ENCODE measurements at places on chromosomes 12 and 14. TPM values are rescaled to one million over a fixed set of nuclear protein-coding genes. Genes with fewer than 3 reads are reported as not detected.

DNA sequence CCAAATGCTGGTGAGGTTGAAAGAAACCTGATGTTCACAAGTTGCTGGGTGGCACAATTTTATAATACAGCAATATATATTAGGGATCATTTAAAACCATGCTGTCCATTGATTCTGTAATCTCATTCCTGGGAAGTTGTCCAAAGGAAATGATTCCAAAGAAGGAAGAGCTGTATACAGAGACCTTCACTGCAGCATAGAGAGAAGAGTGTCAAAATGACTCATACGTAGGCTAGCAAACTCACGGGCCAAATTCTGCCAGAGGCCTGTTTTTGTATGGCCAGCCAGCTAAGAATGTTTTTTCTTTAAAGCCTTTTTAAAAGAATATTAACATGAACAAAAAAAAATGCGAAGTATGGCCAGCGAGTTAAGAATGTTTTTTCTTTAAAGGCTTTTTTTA lies 69.2 kb upstream of the MED13L start:
- DNase-seq: no peak

DNA sequence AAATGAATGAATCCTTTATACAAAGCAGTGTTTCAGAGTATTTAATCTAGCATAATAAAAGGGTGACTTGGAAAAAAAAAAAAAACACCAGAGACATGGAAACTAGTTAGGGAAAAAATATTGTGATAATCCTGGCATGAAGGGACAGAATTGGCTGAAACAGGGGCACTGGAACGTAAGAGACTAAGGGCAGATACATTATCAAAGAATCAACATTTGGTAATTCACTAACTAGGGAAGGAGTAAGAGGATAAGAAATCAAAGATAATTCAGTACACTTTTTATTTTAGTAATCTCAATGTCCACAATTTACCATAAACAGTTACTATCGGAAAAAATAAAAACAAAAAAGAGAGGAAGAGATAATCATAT lies 18.2 kb downstream of the PYM1 start:
- DNase-seq: no peak

GRCh38 chr12:24950231-24950834 lies 1.4 kb upstream of the BCAT1 start:
- DNase-seq: no peak

- DNase-seq: no peak
Observed at GRCh38 chr12:40034156-40034555, 71.7 kb downstream of the SLC2A13 start.

- no peak for DNase-seq
Observed at GRCh38 chr14:35821564-35822411, 4.3 kb upstream of the BRMS1L start.

GRCh38 chr14:32426586-32427388 lies 97.7 kb downstream of the AKAP6 start:
- no peak for DNase-seq

CALCOCO1 gene
- polyA plus RNA-seq: 80.8 TPM

- DNase-seq: no peak
Observed at GRCh38 chr14:39365354-39365753, 66.9 kb downstream of the FBXO33 start.

- DNase-seq: no peak
Observed at GRCh38 chr12:49529414-49529813, 9.4 kb upstream of the KCNH3 start.

GLRX5 gene
- polyA plus RNA-seq: 48.6 TPM

GALNT9 gene
- 1.7 TPM for polyA plus RNA-seq

DNA sequence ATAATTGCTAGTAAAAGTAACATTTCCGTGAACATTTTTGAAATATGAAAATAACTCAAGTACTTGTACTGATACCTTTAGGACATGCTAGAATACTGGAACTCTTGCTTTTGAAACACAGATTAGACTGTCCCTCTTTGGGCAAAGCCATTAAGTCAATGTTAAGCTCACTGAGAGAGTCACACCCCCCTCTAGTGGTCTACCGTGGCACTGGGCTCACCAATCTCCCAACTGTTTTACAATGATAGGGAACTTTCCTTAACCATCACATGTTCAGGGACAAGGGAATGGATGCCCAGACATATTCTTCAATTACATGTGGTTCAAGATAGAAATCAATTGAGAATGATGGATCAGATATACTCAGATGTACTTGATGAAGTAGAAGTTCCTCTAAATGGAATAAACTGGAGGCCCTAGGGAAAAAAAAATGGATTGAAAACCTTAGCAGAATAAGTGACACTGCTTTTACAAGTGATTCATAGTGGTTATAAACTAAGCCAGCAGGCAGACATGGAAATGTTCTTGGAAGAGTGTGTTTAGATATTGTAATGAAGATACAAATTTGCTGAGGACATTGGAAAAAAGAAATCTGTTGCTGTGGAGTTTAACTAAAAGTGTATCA lies 17.8 kb downstream of the NANOG start:
- DNase-seq: peak; percentile 17

GRCh38 chr14:85534458-85535293 lies 4.7 kb downstream of the FLRT2 start:
- DNase-seq: no peak

PRR4 gene
- polyA plus RNA-seq: 4.1 TPM

GRCh38 chr12:104643819-104644669 lies 187.3 kb downstream of the CHST11 start:
- no peak for DNase-seq

DNA sequence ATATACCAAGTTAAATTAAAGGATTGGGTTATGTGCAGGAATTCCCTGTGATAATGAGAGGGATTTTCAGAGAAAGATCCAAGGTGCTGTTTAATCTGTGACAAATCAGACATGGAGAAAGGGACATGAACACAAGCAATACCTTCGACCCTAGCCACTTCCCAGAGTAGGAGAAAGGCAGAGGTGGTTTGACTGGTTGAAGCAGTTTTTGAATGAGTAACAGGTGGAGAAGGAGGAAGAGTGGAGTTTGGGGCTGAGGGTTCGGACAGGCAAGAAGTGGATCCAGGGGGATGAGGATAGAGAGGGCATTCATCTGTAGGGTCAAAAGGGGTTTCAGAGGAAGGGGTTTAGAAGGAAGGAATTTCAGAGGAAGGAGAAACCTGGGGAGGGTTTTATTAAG lies 27.4 kb upstream of the A2M start:
- no peak for DNase-seq

CNTN1 gene
- polyA plus RNA-seq: 17.3 TPM

- no peak for DNase-seq
Observed at GRCh38 chr12:99768758-99769157, 121.2 kb downstream of the GARIN6 start.

GRCh38 chr12:105409801-105410471 lies 79.4 kb downstream of the C12orf75 start:
- peak; percentile 32 for DNase-seq

- DNase-seq: peak; percentile 13
Observed at GRCh38 chr12:114480337-114481199, 74.6 kb upstream of the TBX5 start.

ACOT4 gene
- polyA plus RNA-seq: 0.29 TPM

RXYLT1 gene
- polyA plus RNA-seq: 17.5 TPM

RPGRIP1 gene
- polyA plus RNA-seq: 0.82 TPM

DNA sequence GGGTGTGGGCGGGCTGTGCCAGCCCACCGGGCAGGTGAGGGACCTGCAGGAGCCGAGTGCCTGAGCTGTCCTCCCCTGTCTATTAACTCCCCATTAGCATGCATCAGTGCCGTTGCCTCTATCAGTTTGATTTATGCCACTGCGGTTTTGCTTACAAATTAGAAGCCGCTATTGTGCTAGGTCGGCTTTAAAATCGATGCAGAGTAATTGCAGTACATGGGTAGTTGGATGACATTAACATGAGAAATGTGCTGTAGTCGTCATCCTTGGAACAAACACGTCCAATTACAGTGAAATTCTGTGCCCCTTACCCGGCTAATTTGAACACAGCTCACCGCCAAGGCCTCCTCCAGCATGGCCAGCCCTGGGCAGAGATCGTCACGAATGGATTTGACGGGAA lies 145.8 kb downstream of the TSPAN9 start:
- no peak for DNase-seq

GRCh38 chr12:112350593-112351592 lies 31.3 kb downstream of the HECTD4 start:
- DNase-seq: no peak

GRCh38 chr14:103071544-103072251 lies 12.3 kb upstream of the LBHD2 start:
- DNase-seq: no peak

AGAP2 gene
- polyA plus RNA-seq: 8.2 TPM

GRCh38 chr12:55797068-55797467 lies 20.5 kb downstream of the SARNP start:
- no peak for DNase-seq

DNA sequence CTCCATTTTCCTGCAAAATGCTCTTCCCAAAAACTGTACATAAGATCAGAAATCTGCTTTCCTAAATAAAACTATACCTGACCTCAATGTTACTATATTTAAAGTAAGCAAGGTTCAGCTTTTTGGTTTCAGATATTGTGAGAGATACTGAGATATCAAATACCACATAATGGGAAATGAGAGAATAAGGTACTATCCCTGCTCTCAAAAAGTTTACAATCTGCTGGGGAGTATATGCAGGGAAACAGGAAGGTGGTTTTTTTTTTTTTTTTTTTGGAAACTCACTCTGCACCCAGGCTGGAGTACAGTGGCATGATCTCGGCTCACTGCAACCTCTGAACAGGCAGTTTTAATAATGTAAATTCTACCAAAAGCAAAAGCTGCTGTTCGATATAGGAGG lies 49.0 kb downstream of the HELB start:
- no peak for DNase-seq

GPR162 gene
- 16.8 TPM for polyA plus RNA-seq

SLC6A13 gene
- 3.1 TPM for polyA plus RNA-seq

SMIM41 gene
- polyA plus RNA-seq: 0.18 TPM

DNA sequence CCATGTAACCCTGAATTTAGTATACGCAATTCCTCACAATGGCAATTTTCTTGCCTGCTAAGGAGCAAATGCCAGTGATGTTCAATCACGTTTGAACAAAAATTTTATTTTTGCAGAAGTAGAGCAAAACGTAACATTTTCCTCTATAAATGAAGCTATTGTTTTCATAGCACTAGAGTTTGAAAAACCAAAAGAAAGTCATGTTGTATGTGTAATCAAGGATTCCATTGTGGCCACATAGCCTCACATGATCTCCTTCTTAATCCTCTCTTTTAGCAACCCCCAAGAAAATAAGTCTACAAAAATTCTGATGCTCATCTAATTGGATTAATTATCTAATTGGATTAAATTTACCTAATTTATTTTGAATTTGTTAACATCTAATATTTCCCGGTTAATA lies 1217.4 kb upstream of the FLRT2 start:
- DNase-seq: no peak

GRCh38 chr12:117028254-117028653 lies 71.0 kb downstream of the TESC start:
- DNase-seq: no peak

- DNase-seq: peak; percentile 61
Observed at GRCh38 chr14:64764641-64765520, 60.7 kb downstream of the PLEKHG3 start.

- DNase-seq: no peak
Observed at GRCh38 chr14:60845523-60845922, 111.0 kb downstream of the MNAT1 start.

GPR137C gene
- polyA plus RNA-seq: 4.2 TPM

DLST gene
- 70.7 TPM for polyA plus RNA-seq

DNA sequence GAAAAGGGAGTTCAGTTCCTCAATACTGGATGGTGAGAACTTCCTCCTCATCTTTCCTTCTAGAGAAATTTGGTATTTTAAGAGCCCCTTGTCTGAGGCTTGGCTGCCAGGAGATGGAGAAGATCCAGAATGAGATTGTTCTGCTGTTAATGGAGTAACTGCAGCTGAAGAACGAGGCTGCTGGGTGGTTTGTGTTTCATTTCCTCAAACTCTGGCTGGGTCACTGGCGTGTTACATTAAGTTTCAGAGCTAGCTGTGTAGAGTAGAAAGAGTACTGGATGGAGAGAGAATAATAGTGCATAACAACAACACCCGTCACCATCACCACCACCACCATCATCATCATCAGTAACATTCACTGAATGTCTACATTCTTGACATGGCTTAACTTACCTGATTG lies 325.0 kb upstream of the TBX3 start:
- DNase-seq: no peak

GRCh38 chr12:42021469-42021868 lies 123.2 kb downstream of the GXYLT1 start:
- DNase-seq: no peak

DNA sequence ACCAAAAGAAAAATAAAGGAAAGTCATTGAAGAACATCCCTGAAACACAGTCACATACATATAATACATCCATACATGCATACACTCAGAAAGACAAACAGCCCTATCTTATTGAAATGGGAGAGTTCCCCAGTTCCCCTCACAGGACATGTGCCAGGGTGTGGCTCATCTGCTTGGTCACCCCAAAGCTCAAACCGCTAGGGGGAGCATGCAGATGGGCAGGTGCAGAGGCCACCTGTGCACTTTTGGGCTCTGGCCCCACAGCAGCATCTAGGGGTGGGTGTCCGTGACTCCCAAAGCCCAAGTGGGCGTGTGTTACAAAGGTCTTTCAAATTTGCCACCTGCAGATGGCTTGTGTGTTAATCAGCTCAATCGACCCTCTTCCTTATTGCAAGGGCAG lies 75.2 kb downstream of the CMAS start:
- DNase-seq: no peak

Measured in forelimb muscle (tissue), 1 donor.